ENCODE measurements at places on chromosomes 13 and 19. TPM values are rescaled to one million over a fixed set of nuclear protein-coding genes. Genes with fewer than 3 reads are reported as not detected.

DNA sequence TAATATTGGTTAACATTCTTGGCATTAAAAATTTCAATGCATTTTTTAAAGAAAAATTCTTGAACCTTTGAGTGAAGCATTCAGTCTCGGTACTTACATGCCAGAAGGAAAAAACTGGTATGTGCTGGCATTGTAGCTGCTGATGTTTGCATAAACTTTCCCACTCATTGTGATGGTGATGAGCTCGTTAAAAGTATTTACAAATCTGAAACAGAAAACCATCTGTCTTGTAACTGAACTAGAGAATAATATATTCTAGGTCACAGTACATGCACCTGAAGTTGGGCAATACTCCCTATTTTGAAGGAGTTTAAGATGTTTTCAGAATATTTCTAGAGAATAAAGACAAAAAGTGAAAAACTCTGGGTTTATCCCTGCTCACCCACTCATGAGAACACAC is 64.1 kb downstream of the SLC15A1 start:
- DNase-seq = no peak

Gene LILRA2
- total RNA-seq = 5.6 TPM

Gene ZNF888
- 1.9 TPM for total RNA-seq

Gene TRIM28
- total RNA-seq = 161 TPM

Gene ONECUT3
- not detected for total RNA-seq

Gene NCCRP1
- total RNA-seq = not detected

Gene NTF4
- 0.53 TPM for total RNA-seq

GRCh38 chr19:45402298-45403061 is 2.4 kb downstream of the PPP1R13L start:
- peak; percentile 64 for DNase-seq

GRCh38 chr13:108807841-108808240 is 178.4 kb downstream of the MYO16 start:
- DNase-seq = no peak

Gene KLK5
- total RNA-seq = not detected

DNA sequence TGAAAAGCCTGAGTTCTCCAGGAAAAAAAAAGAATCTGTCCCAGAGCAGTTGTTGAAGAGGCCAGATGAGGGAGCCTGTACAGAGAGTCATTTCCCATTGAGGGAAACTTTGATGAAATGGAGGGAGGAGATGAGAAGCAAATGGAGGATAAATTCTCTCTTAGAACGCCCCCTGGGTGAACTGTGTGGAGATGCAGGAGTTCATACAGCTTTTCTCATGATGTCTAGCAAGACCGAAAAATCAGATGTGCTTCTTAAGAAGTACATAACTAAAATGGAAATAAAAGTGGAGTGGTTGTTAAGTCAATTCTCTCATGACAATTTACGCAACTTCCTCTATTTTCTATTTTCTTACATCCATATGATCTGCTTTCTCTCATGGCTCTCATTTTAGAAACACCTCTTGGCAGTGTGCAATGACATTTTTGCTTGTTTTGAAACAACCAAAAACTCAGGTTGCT is 1263.1 kb downstream of the PCDH9 start:
- no peak for DNase-seq

Measured in right cardiac atrium (tissue), 5 donors.